ENCODE measurements at places on chromosomes 7 and 10.

- no peak for DNase-seq
These were observed 31.3 kb downstream of the RABGEF1 start for GRCh38 chr7:66771795-66772194.

GRCh38 chr7:96695581-96695980 is 14.1 kb downstream of the SEM1 start:
- no peak for DNase-seq

DNA sequence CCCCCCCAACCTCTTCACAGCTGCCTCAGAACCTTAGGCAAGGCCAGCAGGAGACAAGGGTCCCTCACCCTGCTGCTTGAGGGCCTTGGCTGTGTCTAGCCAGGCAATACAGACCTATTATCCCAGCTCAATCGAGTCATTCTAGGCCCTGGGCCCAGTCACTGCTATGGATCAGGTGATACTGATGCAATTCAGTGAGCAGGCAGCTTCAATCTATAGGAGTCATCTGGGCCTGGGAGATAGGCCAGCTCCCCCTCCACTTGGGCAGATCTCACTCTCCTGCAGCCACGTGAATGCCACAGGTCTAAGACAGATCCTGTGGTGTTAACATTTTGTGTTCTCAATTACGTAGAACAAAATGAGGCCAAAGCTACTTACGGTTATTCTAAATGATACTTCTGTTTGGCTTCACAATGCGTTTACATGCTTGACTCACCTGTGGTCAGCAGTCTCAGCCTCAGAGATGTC is 68.0 kb upstream of the LRRC4 start:
- no peak for DNase-seq

GRCh38 chr10:27664461-27664860 is 81.2 kb downstream of the MKX start:
- DNase-seq: no peak

DNA sequence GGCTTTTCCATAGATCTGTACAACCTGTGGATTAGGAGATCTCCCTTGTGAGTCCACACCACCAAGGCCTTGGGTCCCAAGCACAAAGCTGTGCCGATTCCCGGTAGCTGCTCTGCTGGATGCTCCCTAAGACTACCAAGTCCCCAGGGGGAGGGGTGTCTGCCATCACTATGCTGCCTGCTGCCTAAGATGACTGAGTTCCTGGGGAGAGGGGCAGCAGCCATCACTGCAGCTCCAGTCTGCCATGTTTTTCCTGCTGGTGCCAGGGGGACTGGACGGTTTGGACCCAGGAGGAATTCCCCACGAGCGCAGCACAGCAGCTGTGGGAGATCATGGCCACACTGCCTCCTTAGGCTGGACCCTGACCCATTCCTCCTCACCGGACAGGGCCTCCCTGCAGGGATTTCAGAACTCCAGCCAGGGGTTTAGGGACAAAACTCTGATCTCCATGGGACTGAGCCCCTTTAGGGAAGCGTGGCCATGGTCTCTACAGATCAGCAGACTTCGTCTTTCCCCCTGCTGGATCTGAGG is 1049.8 kb downstream of the SORCS1 start:
- DNase-seq: no peak

- DNase-seq: no peak
These were observed 482.9 kb downstream of the POM121L12 start for GRCh38 chr7:53518319-53518718.

GRCh38 chr7:45700556-45700955 is 126.4 kb downstream of the ADCY1 start:
- no peak for DNase-seq

GRCh38 chr10:109838592-109839244 is 84.6 kb downstream of the XPNPEP1 start:
- no peak for DNase-seq
